Lower leg skin (tissue), 4 donors: ENCODE measurements at places on chromosomes 3 and 15.

DNA sequence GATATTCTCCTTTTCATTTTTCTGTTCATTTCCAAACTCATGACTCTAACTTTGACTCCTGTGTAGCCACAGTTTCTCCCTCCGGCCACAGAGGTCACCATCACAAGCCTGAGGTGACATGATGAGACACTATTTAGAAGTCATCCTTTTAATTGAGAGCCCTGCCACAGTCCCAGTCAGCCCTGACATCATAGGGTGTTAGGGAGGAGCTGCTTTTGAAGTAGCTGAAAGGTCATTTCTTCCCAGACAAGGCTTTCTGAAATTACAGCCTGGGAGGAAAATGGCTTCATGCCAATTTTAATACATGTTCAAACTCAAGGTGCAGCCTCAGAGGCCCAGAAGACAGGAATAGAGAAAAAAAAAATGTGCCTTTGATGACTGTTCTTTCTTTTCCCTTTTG, 532.8 kb upstream of the TGFBR2 start:
- no peak for DNase-seq

GRCh38 chr3:188274249-188274915, 120.4 kb downstream of the LPP start:
- DNase-seq: no peak

DNA sequence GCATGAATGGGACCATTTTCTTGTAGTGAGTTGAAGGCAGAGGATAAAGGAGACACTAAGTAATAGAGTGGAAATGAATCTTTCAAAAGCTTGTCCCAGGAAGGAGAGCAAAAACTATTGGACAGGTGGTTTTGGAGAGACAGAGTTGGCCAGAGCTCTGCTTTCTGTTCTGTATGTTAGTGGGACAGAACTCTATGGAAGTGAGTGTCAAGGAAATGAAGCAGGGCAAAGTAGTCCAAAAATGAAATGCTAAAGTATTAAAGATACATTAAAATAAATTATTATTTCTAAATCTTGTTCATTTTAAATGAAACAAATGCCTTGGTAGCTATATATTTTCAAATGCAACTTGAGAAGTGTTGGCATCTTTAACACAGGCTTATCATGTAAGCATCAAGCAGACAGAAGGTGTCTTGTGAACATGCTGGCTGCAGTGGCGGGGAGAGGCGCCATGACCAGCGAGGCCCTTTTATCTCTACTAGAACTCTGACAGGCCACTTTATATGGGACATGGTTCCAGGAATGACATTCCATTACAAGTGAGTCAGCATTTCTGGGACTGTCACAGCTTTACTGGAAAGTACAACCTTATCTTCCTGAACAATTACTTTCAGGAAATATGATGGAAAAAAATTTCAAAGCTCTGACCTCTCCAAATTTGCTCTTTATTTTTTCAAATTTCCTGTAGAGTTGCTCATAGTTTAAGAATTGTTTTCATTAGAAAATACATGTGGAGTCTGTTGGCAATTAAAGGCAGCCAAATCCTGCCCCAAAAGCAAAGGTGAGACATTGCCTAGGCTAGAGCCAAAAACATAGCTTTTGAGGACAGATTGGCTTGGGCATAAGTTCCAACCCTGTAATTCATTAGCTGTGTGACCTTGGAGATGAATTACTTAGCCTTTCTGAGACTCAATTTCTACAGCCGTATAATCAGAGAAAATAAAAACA, 106.5 kb downstream of the ECT2 start:
- DNase-seq: no peak

DNA sequence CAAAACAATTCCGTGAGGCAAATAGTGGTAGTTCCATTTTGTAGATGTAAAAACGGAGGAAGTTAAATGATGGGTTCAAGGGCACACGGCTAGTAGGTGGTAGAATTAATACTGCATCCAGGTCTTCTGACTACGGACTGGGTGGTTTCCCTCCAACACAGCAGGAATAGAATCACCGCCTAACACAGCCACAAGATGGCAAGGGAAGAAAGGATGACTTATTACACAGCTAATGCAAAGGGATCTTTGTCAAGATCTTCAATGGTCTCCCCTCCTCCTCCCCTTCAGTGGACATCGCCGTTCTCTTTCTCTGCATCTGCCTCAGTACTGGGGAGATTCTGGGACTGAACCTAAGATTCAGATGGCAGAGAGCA, 524 bp upstream of the TOPBP1 start:
- DNase-seq: no peak

GRCh38 chr3:195522254-195523023, 20.7 kb downstream of the PPP1R2 start:
- DNase-seq: no peak

DNA sequence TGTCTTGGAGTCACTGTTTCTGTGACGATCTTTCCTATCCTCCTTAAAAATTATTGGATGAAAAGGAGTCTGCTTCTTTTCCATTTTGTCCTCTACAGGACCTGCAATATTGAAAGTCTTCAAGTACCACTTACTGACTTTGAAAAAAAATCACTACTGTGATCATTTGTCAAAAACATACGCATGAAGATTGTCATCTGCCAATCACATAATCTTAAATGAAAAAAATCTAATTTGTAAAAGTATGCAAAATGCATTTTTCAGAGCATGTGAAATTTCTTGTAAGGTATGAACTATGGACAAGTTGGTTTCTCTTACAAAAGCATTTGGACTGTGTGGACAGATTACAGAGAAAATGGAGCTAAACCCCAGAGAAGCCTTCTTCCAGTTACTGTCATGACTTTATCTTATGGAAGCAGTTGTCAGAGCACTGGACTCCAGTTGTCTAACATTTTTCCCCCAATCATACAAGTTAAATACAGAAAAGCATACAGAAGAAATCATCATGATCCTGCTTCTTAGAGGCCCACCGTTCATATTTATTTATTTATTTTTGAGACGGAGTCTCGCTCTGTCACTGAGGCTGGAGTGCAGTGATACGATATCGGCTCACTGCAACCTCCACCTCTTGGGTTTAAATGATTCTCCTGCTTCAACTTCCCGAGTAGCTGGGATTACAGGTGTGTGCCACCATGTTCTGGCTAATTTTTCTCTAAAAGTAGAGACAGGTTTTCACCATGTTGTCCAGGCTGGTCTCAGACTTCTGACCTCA, 3.4 kb upstream of the PXK start:
- no peak for DNase-seq

GRCh38 chr15:27899583-27900285, 199.4 kb downstream of the OCA2 start:
- no peak for DNase-seq

- DNase-seq: no peak
Measured at GRCh38 chr3:186849374-186849975, 7.0 kb downstream of the ADIPOQ start.

GRCh38 chr3:197137751-197138150, 108.1 kb upstream of the MELTF start:
- no peak for DNase-seq

GRCh38 chr15:69656271-69657030, 203.8 kb downstream of the RPLP1 start:
- DNase-seq: no peak

DNA sequence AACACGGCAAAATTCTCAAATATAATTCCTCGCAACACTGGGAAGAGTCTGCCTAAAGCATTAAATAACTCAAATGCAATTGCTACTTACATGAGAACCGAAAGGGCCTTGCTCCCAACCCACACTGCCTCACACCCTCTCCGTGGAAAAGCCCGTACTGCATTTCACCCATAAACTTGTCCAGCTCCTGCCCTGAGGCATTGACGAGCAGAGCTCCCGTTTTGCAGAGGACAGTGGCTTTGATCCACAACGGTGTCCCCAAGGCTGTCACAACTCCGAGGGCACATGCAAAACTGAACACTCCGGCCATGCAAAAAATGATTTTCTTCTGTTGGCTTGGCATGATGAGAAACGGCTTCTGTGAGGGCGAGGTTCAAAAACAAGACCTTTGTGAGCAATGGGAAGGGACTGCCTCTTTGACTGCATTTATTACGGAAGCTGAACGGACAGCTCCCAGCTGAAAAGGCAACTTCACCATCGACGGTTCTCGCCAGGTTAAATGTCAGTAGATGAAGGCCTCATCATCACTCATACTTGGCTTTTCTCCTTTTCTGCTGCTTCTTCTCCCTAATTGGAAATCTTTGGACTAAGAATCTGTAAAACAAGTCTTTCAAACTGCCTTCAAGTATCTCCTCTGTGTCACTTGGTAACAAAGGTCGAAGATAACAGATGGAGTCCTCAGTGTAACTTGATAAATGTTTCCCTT, at the start of gene CLRN1:
TSS of gene CLRN1 (minus strand) at position 362 of the 706 bp plus-strand sequence. CDS start at position 343, 19 bp downstream.
- no peak for DNase-seq

- no peak for DNase-seq
Measured at GRCh38 chr3:119630880-119631329, 29.5 kb downstream of the POPDC2 start.

DNA sequence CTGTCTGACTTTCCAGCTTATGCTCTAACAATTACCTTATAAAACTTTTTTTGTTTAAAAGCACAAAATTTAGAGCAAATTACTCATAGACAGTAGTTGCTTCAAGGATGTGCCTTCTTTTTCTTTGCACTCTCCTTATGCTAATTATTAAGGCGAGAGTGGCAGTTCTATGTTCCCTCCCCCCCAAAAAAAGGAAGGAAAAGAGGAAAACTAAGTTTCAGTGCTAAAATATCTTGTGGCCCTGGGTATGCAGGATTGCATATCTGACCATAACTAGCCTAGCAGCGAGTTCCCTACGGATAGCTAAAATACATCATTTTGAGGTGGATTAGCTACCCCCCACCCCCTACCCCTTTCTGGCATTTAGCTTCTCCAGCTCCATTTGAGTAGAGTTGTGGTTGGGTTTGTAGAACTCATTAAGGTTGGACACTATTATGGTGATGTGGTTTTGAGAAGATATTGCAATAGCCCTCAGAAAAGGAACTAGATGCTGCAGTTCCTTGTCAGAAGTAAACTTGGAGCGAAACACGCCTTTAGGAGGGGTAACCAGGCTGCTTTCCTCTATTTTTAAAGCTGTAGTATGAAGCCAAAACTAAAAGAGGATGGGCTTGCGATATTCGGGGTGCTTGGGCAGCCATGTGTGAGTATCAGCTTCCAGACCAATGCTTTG, 174.6 kb downstream of the AKAP13 start:
- DNase-seq: no peak

DNA sequence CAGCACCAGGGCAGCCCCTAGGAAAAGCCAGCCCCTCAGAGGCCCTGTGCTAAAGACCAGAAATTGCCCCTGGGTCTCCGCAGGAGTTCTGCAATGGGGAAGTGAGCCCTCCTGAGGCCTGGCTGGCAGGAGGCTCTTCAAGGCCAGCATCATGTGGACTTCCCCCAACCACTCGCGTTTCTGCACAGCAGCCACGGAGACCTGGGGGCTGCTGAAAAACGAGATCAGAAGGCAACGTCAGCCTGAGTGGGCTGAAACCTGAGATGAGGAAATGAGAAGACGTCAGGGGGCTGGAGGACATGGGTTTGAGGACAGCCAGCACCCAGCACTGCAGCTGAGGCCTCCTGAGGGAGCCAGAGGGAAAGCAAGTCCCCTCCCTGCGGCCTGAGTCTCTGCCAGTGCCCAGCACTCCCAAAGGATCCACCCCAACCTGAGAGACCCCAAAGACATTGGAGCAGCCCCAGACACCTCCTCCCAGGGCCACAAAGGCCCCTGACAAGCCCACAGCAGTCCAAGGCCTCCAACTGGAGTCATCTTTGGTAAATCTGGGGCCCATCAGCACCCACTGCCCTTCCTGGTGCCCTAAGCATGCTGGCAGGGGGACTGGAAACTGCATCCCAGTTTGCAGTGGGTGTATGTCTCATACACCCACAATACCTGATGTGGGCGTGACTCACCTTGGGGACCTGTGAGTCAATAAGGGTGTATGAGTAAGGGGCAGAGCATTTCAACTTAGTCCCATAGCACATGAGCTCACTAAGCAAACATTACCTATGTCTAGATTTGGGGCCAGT, 29.2 kb upstream of the CYP11A1 start:
- DNase-seq: no peak

DNA sequence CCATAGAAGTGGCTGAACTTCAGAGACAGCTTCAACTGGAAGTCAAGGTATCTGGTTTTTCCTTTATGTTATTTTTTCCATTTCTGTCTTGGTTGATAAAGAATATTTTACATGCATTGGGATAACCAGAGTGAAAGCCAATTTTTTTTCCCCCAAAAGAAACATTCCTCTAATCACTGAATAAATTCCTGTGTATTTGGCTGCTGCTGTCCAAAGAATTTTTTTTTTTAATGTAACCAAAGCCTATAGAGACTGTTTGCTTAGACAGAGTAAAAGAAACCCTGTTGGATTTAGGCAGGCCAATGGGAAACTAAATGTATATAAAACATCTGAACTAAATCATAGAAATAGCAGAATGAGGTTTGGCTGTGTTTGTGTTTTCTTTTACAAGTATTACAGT, 75.2 kb downstream of the CGNL1 start:
- no peak for DNase-seq

DNA sequence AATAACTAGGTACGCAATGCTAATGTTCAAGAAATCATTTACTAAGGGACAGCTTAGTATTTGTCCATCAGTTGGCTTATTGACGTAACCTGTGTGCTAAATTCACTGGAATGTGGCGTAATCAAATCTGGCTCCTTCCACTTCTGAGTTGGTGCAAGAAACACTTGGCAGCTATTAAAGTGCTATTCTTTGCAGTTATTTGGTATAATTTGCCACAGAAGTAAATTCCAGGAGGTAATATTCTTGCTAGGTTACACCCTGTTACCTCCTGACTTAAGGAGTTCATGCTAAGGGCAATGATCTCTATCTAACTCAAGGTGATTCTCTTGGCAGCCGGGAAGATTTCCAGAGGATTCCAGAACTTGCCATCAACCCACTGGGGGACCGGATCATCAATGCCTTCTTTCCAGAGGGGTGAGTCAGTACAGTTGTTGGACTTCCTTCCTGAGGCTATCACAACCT, 25.5 kb downstream of the CHP1 start:
- no peak for DNase-seq

GRCh38 chr15:35281515-35281914, 196.4 kb upstream of the NANOGP8 start:
- no peak for DNase-seq

GRCh38 chr3:151203051-151203420, at the start of gene GPR171:
Gene GPR171, minus strand, starts transcription at chr3:151203216. Its CDS starts 3,830 bp downstream, at chr3:151199386.
- no peak for DNase-seq

DNA sequence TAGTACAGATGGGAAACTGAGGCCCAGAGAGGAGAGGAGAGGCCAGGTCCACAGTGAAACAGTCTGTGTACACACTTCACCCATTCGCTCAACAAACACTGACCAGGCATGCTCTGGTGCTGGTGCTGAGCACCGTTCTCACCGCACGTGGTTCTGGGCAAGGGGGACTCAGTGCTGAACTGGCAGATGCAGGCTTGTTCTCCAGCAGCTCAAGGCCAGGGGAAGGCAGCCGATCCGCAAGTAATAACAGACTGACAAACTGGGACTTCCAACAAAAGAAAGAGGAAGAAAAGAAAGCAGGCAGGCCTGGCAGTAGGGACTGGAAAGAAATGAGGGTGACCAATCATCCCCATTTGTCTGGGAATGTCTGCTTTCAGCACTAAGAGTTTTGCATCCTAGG, 25.6 kb upstream of the LINGO1 start:
- DNase-seq: no peak

DNA sequence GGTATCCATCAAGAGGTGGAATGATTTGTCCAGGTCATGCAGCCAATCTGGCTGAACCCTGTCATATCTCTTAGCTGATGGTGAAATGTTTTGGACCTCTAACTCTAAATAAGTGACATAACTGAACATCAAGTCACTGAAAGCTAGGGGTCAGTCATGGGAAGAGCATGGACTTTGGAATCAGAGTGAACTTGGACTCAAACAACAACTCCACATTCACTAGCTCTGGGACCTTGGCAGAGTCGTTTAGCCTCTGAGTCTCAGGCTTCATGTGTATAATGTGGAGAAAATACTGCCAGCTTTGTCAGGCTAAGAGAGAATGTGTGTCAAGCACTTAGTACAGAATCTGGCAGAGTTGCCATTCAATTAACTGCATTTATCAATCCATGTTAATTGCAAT, 557.8 kb upstream of the CFAP20DC start:
- no peak for DNase-seq
